ENCODE measurements at places on chromosomes 13 and 19.
A peak's percentile ranks its signal among the peaks of the same experiment; 100 is the strongest.

GRCh38 chr13:48629277-48629676 is 24.5 kb upstream of the CYSLTR2 start:
- DNase-seq, result no peak

DNA sequence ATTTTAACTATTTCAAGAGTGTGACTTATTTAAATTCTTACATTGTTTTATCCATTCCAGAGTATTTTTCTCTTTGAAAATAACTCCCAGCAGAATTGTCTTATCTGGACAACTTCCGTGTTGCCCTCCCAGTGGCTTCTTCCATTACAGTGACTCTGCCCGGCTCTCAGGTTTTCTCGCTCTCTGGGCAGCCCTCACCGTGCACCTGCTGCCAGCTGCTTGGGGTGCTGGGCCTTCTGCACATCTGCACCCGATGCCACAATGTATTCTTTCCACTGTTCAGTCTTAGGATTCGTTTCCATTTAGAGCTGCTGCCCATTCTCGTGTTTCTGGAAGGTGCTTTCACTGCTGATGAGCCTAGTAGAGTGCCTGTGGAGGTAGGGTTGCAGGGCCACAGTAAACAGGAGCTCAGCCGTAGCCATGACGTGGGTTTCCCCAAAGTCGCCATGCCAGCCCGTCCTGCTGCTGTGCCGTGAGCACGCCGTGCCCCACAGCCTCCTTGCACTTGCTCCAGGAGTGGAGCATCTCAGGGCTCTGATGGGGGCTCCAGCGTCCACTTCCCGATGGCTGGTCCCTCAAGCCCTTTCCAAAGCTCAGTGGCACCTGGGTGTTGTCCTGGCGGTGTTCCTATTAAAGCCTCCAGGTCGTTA is 46.1 kb upstream of the DCUN1D2 start:
- no peak for DNase-seq

GRCh38 chr13:64293923-64294322 is 2878.3 kb upstream of the PCDH20 start:
- DNase-seq, result no peak

DNA sequence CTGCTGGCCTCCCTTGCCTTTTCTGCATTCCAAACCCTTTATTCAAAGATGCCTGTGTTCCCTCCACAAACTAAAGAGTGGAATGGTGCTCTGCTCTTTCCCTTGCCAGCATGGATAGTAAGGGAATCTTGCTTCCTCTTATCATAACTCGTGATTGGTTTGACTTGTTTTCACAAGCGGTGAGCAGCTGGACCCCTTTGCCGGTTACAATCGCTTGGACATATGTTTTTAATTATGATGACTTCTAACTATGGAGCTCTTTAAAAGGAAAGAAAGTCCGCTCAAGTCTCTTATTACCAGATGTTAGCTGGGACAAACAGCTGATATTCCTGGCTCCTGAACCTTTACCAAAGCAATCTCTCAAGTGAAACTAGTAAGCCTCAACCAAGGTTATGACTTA is 1094.7 kb downstream of the UQCRFS1 start:
- DNase-seq, result no peak

- DNase-seq, result no peak
Measured at GRCh38 chr19:34975056-34975455, 11.0 kb upstream of the ZNF792 start.

DNA sequence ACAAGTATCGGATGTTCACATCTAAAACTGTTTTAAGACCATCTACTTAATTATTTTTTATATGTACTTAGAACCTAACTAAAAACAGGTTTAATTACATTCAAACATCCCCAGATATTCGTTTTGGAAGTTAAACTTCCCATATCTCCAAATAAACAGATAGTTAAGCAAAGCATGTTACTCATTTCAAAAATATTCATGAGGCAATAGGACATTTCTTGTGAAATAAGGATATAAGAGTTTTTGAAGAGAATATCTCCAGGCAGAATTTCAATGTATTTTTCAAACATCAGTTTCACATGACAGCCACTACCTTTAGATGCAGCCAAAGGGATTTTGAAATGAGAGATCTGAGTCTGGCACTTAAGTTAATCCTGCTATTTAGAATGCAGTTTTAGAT is 697.5 kb downstream of the SLITRK1 start:
- DNase-seq, result no peak

GRCh38 chr13:108572782-108573211 is 56.6 kb upstream of the MYO16 start:
- no peak for DNase-seq

GRCh38 chr13:41111454-41111853 is 21.1 kb downstream of the KBTBD6 start:
- DNase-seq, result no peak

DNA sequence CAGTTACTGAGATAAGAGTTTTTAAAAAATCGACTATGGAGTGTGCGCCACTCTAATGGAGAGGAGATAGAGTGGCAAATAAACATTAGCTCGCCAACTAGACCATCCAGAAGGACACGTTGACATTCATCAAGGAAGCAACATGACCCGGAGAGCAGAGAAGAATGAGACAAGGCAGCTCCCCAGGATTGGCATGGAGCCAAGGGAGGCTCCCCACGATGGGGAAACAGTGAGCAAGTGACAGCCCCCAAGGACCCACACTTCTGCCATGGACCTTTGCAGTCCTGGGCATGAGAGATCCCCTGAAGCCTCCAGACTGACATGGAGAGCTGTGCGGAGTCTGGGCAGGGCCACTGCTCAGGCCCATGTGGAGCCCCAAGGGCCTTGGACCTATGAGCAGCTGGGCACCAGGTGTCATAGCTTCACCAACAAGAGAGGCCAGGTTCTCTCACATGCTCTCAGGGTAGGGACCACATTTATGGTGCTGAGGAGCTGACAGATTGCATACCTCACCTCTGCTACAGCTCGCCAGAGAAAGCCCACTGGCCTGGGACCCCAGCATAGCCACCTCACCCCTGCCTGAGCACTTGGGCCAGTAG is 6.7 kb downstream of the SIGLEC6 start:
- DNase-seq, result no peak

GRCh38 chr19:18160971-18161635 is 8.1 kb downstream of the PIK3R2 start:
- DNase-seq, result peak; percentile 93

DNA sequence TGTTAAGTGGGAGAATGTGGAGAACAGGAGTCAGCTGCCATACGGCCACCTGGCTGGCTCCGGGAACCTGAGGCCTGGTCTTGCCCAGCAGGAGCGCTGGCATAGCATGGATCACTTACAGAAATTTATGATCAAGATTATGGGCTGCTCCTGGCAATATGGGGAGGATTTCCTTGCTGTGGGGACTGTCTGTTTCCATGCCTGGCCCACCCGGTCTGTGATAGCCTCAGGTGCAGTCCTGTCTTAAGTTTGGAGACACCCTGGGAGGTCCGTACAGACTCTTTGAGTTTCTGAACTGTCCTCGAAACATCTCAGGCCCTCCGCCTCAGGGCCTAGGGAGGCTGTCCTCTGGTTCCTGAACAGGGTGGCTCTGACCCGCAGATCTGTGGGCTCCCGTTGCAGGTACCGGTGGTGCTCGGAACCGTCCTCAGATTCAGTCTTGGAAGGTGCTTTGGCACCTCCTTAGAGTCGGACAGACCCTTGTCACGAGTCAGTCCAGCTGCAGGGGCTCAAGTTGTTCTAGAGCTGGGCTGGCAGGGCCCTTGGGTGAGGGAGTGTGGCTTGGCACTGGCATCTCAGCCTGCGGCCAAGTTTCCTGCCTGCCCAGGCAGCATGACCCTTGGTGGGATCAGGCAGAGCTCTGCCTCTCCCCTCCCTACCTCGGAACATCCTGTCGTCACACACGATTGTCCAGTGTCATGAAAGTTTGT is 4.9 kb downstream of the TFDP1 start:
- no peak for DNase-seq

DNA sequence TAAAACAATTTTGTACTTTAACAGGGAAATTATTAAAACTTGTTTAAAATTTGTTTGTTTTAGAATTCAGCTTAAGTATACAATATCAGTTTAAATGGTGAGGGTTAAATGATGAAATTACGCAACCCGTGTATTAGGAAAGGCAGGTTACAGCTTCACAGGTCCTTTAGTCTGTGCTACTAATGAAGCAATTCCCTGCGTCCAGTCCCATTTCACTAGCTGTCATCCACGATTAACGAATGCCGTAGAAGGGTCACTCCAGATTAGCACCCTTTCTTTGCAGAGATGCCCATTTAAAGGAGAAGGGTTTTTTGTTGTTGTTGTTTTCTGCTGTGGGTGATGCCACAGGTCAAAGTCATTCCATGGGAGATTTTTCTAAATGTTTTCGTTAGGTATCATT is 457.6 kb upstream of the SLC10A2 start:
- no peak for DNase-seq

- no peak for DNase-seq
Measured at GRCh38 chr13:42064966-42065365, 16.5 kb downstream of the DGKH start.

- DNase-seq, result no peak
Measured at GRCh38 chr19:9295411-9295849, 14.2 kb downstream of the ZNF699 start.

DNA sequence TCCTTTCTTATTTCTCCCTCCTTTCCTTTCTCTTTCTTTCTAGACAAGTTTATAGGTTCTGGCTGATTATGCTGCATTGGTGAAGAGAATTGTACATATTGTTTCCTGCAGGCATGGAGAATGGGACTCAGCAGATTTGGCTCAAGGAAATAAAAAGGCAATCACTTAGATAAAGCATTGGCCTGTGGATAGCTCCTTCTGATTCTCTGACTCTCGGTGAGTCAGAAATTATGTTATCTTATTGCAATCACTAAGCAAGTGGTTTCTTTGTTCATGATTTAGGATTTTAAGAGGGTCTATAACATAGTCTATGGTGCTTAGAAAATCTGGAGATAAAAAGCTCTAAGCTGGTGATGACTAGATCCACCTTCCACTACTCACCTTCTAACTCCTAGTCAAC is 54.0 kb upstream of the POSTN start:
- no peak for DNase-seq

GRCh38 chr19:1566392-1567115 is 1.6 kb downstream of the MEX3D start:
- DNase-seq, result peak; percentile 92

GRCh38 chr13:95241321-95241720 is 59.9 kb downstream of the ABCC4 start:
- no peak for DNase-seq

GRCh38 chr19:38013913-38014580 is 107.0 kb downstream of the SIPA1L3 start:
- DNase-seq, result no peak

- DNase-seq, result no peak
Measured at GRCh38 chr13:33235564-33235963, 50.0 kb downstream of the STARD13 start.

DNA sequence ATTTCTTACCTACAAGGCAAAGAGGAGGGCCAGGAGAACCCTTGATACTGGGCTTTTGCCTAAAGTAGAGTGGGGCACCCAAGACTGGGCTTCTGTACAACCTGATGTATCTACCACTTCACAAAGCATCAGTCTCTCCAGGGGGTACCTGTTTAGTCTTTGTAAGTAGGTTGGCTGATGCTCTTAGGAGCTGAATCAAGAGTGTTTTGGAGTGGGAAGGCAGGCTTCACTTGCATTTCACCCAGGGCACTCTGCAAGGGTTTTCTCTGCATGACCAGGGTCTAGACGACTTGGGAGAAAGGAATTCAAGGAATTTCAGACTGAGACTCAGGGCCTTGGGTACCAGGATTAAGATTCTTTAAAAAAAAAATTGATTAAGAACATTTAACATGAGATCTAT is 361.5 kb downstream of the RFC3 start:
- DNase-seq, result no peak

- DNase-seq, result peak; percentile 22
Measured at GRCh38 chr13:73268306-73268705, 209.5 kb downstream of the KLF5 start.

DNA sequence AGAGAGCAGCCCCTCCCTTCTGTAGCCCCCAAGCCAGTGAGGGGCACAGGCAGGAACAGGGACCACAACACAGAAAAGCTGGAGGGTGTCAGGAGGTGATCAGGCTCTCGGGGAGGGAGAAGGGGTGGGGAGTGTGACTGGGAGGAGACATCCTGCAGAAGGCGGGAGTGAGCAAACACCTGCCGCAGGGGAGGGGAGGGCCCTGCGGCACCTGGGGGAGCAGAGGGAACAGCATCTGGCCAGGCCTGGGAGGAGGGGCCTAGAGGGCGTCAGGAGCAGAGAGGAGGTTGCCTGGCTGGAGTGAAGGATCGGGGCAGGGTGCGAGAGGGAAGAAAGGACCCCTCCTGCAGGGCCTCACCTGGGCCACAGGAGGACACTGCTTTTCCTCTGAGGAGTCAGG is 4.2 kb downstream of the KLK3 start:
- DNase-seq, result no peak

- DNase-seq, result no peak
Measured at GRCh38 chr13:29532821-29533220, 62.7 kb downstream of the SLC7A1 start.

GRCh38 chr13:43797869-43798268 is 11.1 kb upstream of the ENOX1 start:
- DNase-seq, result no peak

- peak; percentile 2 for DNase-seq
Measured at GRCh38 chr19:32674153-32674930, 638 bp downstream of the ANKRD27 start.

GRCh38 chr13:36979361-36980050 is 19.6 kb downstream of the ALG5 start:
- no peak for DNase-seq

GRCh38 chr13:35592457-35592856 is 116.0 kb upstream of the MAB21L1 start:
- DNase-seq, result no peak

DNA sequence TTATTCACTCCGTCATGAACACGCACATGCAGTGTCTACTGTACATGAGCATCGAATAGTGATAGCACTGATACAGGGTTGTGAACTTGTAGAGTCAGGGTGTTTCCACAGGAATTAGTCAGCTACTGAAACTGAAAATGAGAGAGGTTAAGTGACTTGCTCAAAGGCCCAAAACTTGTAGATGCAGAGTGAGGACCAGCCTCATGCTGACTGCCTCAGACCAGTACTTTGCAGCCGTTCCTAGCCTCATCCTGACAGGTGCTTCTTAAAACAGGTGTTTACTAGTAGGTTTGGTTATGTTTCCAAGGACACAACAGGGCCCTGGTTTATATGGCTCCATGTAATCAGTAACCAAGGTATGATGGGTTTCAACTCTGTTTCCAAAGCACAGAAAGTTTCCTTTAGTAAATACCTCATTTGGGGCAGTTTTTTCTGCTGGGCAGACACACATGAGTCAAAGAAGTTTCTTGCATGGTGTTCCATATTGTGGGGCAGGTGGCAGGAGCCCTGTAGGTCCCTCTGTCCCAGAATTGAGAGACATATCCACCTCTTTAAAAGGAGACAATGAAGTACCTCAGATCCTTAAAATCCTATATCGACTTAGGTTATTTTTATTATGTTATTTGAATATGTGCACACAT is 16.0 kb downstream of the FGF9 start:
- no peak for DNase-seq

GRCh38 chr19:13420780-13421179 is 85.5 kb downstream of the CACNA1A start:
- no peak for DNase-seq

GRCh38 chr13:26759249-26759906 is 1.2 kb downstream of the GPR12 start:
- DNase-seq, result no peak

GRCh38 chr19:10979951-10980381 is 19.1 kb downstream of the SMARCA4 start:
- DNase-seq, result no peak

Data from AG08395 (cell line).